Right ventricle myocardium inferior (tissue), 1 donor: ENCODE measurements at places on chromosomes 16 and 17. TPM values are rescaled to one million over a fixed set of nuclear protein-coding genes. Genes with fewer than 3 reads are reported as not detected.

DNA sequence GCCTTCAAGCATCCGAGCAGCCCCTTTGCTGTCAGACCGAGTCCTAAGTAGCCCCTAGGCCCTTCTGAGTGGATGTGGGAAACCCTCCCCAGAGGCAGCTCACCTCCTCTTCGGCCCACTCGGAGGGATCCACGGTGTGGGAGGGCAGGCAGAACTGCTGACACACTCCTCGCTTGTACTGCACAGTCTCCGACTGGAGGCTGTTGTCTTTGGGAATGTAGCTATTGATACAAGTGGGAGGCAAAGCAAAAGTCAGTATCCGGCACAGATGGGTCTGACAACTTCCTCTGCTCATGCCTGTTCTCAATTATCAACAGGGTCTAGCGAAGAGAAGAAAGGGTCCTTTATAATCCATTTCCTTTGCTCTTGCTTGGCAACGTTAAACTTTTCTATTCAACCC lies 25.9 kb upstream of the FOXJ1 start:
- no peak for DNase-seq

DNA sequence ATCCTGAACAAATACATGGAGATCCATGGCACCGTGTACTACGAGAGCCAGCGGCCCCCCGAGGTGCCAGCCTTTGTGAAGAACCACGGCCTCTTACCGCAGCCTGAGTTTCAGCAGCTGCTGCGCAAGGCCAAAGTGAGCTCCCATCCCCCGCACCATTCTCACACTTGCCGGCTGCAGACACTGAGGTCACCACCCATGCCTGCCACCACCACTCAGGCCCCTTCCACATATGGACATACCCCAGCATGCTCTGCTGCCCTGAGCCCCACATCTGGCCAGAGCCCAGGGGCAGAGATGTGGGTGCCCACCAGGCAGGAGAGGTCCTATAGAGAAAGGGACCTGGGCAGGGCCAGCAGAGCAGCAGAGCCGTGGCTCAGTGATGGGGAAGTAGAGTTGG lies 69.8 kb downstream of the MGAT5B start:
- DNase-seq = no peak

- DNase-seq = no peak
Measured at GRCh38 chr16:67563708-67564468, 1.6 kb downstream of the CTCF start.

DNA sequence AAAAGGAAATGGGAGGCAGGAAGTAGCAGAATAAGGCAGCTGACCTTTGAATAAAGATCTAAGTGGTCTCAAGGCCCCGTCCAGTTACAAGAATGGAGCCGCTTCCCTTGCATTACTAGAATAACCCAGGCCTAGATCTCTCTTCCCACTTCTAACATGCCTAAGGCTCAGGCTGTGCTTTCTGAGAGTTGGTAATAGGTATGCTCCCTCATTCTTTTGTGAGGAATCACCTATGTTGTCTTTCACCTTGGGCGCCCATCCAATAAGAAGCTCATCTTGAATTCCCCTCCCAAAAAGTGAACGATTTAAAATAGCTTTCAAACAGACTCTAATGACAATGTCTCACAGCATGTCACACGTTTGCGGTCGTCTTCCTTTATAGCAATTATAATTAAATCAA lies 101.2 kb downstream of the KCNJ2 start:
- no peak for DNase-seq

- DNase-seq = no peak
Measured at GRCh38 chr16:68447653-68448359, 502 bp downstream of the SMPD3 start.

DNA sequence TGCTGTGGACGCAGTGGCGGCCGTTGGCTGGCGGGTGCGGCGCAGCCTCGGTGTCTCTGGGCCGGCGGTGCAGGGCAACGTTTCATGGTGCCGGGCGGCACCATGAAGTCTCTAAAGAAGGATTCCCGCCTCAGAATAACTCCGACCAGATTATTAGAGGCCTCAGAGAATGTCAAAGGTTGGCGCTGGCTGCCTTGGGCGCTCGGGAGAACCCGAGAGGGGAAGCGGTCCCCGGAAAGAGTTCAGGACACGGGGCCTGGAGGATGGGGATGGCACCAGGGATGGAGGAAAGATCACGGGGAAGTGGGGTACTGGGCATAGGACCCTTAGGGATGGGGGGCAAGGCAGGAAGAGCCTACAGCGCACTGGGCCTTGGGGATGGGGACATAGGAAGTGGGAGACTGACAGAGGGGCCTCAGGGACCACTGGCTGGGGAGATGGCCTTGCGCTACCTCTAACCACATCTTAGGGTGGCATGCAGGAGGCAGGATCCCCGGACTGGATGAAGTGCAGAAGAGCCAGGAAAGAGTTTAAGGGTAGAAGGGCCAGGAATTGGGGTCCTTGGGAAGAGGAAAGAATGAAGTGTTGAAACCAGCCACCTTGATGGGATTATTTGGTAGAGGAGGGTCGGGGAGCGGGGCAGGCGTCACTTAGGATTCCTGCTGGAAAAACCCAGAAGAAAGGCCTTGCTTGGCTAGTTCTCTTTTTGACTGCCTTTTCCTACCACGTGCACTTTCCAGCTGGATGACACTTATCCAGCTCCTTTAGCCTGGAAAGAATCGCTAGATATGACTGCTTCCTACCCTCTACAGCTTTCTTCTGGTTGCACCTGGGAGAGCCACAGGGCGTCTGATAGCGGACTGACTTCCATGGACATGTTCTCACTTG lies 578 bp downstream of the MYCBPAP start:
- DNase-seq = no peak

GRCh38 chr16:27441276-27441675 lies 39.3 kb downstream of the IL21R start:
- no peak for DNase-seq

- no peak for DNase-seq
Measured at GRCh38 chr17:12900474-12900873, 111.2 kb downstream of the ARHGAP44 start.

- DNase-seq = no peak
Measured at GRCh38 chr17:56699186-56699894, 105.8 kb downstream of the NOG start.

CCR7 gene
- total RNA-seq = not detected

C17orf78 gene
- total RNA-seq = not detected

LYRM9 gene
- 6.7 TPM for total RNA-seq

ABCC6 gene
- total RNA-seq = 2.2 TPM

OTOP3 gene
- total RNA-seq = not detected
